ENCODE measurements at places on chromosomes 11 and 22.

GRCh38 chr11:56889986-56890385 lies 98.7 kb upstream of the OR5AK2 start:
- DNase-seq = no peak

GRCh38 chr22:35418731-35419130 lies 18.8 kb downstream of the MCM5 start:
- no peak for DNase-seq

- DNase-seq = no peak
Observed at GRCh38 chr11:14537134-14537599, 17.0 kb upstream of the PSMA1 start.

- no peak for DNase-seq
Observed at GRCh38 chr11:72421351-72421750, 13.0 kb downstream of the CLPB start.

GRCh38 chr11:119727523-119728151 lies 1.4 kb downstream of the NECTIN1 start:
- no peak for DNase-seq

DNA sequence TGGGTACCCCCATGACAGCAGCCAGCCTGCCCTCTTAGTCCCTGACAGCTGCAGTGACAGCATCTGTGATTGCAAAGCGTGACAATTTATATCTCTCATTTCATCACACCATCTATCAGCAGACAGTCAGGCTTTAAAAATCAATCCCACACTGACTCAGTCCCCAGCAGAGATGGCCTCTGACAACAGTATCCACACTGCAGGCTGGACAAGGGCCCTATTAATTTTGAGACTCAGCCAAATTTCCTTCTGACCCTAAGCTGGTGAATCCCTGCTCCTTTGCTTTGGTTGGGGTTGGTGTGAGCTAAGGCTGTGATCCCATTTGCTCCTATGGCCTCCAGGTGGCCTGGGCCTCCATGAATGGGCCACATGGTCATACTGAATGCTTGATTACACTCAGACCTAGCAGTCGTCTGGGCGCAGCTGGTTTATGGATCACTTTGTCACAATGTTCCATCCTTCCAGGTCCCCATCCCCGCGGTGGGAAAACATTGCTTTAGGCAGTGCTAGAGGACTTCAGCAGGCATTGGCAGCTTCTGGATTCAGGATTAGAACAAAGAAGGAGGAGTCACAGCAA lies 68.2 kb upstream of the B3GAT1 start:
- no peak for DNase-seq

- DNase-seq = no peak
Observed at GRCh38 chr11:127625402-127625801, 624.8 kb upstream of the KIRREL3 start.
